Activated naive CD8-positive, alpha-beta T cell treated with anti-CD3 and anti-CD28 coated beads, Interleukin-2, amount 50 U/mL, for 16 hours (primary cell): ENCODE measurements at places on chromosomes 6 and 20.
A peak's percentile ranks its signal among the peaks of the same experiment; 100 is the strongest.

GRCh38 chr20:47464380-47465101 lies 37.1 kb upstream of the NCOA3 start:
- DNase-seq = no peak

- DNase-seq = no peak
Observed at GRCh38 chr20:64037498-64038213, 1.7 kb downstream of the C20orf204 start.

- no peak for DNase-seq
Observed at GRCh38 chr20:59297686-59298085, 2.7 kb upstream of the EDN3 start.

GRCh38 chr6:101668496-101669030 lies 275.1 kb downstream of the GRIK2 start:
- no peak for DNase-seq

DNA sequence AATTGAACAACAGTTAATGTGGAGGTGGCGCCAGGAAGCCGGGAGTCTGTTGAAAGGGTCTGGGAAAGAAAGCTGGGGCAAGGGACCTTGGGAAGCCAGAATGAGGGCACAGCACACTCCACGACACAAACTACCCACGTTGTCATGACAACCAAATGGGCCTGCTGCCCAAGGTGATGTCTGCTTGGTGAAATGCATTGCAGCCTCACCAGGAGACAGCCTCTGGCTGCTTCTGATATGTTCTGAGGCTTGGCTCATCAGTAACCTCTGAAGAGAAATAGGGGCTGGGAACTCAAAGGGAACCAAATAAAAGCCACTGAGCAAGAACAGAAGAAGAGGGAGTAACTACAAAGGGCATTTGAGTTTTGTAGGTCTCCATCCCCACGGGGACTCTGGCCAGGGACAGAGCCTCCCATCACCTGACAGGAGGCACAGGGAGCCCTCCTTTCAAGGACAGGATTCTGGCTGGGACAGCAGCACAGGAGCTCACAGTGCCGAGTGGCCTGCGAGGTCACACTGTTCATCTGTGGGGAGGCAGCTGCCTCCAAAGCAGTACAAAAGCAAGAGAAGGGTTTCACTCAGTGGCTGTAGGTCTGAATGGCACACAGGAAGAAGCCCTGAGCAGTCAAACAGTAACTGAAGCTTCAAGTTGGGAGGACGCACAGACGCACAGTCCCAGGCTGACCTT lies 44.6 kb upstream of the KCNK16 start:
- no peak for DNase-seq

- DNase-seq = no peak
Observed at GRCh38 chr6:157285422-157285779, 37.9 kb downstream of the TMEM242 start.

DNA sequence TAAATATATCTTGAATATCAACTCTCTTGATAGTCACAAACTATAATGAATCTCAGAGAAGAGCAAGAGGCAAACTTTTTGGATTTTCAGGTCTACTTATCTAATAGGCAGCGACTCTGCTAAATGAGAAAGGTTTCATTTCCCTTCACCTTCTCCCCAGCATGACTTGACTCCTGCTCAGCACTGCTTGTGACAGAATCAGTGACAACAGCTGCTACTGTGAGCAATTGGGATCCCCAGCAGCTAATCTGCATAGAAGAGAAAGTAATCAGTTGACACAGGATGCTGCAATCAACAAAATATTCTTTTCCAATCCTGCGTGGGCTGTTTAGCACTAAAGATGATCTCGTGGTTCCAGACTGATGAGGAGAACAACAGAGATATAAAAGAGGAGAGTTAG lies 205.5 kb downstream of the MMUT start:
- DNase-seq = no peak

DNA sequence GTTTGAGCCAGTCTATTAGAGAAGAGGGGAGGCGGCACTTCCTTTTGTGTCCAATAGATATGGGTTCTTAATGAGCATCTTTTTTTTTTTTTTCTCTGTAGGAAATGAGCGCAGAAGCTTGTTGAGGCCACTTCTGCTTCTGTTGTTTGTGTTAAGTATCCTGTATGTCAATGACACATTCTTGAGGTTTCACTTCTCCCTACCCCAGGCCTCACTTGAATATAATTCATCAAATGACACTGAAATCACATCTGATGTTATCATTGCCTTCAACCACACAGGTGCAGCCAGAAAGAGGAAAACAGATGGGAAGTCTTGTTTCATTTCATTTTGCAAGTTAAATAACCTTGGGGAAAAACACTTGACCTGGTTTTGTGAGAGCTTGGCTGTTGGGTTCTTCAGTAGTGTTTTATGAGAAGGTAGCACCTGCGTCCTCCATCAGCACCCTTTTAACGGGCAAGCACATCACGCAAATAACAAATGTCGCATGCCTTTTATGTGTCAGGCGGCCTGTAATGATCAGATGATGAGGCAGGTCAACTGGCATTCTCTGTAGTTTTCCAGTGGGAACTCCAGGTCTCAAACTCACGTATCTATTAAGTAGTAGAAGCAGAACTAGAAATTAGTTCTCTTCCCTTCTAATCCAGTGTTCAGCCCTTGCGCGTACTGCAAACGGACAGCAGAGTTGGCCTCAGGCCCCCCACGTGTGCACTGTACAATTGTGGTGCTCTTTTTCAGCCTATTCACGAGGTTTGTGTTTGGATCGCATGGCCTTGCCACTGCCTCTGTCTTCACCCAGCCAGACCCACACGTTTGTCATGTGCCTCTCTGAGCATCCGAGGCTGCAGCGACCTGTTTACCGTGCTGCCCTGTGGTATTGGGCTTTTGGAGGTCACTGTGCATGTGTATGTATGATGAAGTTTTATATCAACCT lies 23.5 kb downstream of the PLEKHG1 start:
- no peak for DNase-seq

DNA sequence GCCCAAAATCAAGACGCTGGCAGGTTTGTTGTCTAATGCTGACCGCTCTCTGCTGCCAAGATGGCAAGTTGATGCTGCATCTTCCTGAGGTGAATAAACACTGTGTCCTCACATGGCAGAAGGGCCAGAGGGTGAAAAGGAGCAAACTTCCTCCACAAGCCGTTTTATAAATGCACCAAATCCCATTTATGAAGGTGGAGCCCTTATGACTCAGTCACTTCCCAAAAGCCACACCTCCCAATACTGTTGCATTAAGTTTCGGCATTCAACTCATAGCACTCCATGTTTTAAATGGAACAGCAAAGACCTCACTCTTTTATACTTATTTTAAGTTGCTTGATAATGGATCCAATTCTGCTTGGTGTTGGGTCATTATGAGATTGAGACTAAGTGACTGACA lies 316.6 kb downstream of the RFPL4B start:
- DNase-seq = no peak

DNA sequence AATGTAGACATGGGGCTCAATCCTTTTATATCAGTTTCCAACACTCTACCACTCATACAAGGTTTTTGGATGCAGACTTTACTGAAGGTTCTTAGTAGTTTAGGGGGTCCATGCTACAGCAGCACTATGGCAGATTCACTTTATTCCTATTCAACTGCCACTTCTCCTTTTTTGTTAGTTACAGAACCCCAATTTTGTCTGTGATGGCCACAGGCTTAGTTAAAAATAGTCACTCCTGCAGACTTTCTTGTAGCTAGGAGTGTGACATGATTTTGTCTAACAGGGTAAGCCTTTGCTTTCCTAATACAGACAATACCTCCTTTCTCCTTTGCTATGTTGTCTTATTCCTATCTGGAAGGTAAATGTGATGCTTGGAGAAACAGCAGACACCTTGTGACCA lies 90.0 kb upstream of the SLC24A3 start:
- DNase-seq = no peak

DNA sequence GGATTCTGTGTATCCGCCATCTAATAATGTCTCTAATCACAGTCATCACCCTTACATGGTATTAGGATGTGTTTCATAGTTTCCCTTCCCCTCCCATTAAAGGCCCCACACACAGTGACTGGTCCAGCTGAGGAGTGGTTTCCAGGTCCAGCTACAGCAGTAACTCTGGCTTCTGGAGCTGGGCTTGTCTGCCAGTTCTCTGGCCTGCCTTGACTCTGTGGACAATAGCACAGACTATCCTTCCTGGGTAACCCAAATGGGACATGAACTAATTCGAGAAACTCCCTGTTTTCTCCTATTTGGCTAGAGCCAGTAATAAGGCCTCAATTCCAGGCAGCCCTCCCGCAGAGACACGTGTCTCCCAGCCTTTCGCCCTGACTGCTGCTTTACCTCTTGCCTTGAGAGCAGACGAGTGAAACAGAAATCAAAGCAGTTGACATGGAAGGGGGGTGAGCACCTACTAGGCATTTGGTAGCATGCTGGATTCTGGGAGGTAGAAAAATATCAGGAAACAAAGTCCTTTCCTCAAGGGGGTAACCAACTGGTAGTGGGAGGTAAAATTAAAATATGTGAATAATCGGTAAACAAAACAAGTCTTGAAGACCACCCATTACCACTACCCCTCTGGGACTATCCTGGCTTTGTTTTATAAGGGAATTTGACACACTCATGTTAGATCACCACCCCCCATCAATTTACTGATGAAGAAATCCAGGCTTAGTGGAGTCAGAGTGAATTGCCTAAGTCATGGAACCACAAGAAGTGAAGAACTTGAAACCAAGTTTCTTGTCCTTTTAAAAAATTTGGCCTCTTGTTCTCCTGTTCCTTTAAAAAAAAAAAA lies 1.2 kb downstream of the TRAF3IP2 start:
- no peak for DNase-seq

GRCh38 chr6:53029257-53029656 lies 34.2 kb upstream of the GSTA4 start:
- no peak for DNase-seq

- DNase-seq = no peak
Observed at GRCh38 chr6:40960742-40961430, 78.1 kb downstream of the UNC5CL start.

DNA sequence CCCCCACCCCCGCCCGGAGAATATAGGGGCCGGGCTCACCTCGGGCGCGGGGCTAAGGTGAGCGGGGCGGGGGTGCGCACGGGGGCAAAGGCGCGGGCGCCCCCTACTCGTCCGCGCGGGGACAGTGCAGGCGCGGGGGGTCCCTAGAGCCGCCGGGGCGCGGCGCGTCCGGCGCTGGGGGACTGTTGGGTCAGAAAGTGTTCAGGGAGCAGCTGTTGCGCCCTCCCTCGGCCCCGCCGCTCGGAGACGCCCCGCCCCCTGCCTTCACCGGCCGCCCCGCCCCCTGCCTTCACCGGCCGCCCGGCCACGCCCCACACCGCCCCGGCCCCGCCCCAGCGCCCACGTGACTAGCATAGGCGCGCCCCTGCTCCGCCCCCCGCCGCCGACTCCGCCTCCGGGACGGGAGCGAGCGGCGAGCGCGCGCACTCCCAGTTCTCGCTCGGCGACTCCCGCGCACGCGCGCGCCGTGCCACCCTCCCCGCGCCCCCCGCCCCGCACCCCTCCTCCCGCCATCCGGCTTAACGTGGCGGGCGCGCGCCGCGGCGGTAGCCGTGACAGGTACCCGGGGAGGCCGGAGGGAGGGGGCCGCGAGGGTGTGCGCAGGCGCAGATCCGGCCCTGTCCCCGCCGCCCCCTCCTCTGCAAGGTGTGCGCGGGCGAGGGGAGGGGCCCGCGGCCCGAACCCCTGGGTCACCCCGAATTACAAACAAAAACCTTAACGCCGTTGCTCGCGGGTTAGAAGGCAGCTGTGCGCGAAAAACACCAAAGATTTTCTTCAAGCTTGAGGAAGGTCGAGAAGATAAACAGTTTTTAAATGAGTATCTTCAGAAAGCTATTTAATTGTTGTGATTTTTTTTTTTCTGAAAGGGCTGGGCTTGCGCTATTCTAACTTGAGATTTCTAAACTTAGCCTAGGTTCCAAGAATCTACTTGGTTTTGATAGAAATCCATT lies 704 bp upstream of the ZNF217 start:
- DNase-seq = peak; percentile 89

GRCh38 chr20:560680-561079 lies 17.1 kb upstream of the CSNK2A1 start:
- no peak for DNase-seq

DNA sequence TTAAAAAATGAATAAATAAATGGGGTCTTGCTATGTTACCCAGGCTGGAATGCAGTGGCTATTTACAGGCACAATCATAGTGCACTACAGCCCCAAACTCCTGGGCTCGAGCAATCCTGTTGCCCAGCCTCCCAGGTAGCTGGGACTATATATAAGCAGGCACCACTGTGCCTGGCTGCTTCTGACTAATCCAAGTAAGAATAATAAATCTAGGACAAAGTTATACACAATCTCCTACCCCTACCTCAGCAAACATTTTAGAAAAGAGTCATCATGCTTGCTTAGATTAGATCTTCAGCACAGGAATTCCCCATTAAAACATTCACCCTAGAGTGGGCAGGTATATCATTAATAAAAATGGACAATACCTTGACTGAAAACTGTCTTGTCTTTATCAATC lies 124.6 kb downstream of the REV3L start:
- no peak for DNase-seq

DNA sequence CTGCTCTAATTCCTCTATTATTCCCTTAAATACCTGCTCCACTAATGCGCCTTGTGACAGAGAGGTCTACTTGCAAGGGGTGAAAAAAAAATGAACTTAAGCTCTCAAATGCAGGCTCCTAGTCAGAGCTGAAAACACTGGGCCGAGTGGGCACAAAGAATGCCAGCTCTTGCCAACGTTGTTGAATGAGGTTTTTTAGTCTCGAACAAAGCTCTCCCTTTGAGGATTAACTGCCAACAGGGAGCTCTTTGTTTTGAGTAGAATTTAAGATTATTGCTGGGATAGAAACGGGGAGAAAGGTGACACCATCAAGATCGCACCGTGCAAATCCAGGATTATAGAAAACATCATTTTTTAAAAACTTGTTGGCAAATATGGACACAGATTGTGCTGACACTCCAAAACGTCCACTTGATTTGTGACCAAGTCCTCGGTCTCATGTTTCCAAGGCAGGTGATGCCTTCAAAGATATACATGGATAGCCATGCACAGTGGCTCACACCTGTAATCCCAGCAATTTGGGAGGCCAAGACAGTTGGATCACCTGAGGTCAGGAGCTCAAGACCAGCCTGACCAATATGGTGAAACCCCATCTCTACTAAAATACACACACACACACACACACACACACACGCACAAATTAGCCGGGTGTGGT lies 163.2 kb downstream of the BMP7 start:
- no peak for DNase-seq

GRCh38 chr20:2705931-2706645 lies 13.5 kb downstream of the EBF4 start:
- DNase-seq = no peak

DNA sequence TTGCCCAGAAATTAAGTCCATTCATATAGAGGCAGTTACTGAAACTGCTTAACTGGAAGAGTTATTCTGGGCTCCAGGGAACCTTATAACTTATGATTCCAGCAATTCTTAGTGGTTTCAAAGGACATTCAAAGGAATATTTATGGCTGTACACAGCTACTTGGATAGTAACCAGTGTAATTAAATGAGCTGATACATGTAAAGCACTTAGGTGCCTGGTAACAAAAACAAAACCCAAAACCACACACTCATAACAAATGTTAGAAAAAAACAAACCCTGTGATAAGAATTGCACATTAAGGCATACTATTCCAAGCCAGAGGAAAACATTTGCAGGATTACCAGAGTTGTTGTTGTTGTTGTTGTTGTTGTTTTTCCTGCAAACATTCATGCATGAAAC lies 51.5 kb downstream of the STK4 start:
- DNase-seq = no peak

GRCh38 chr6:83633149-83633548 lies 75.8 kb downstream of the SNAP91 start:
- DNase-seq = no peak

GRCh38 chr20:58310291-58310782 lies 822 bp downstream of the RAB22A start:
- DNase-seq = no peak

GRCh38 chr20:48332555-48332954 lies 495.2 kb downstream of the PREX1 start:
- DNase-seq = no peak

- no peak for DNase-seq
Observed at GRCh38 chr20:36571564-36572504, 1.6 kb upstream of the TGIF2 start.
